ENCODE measurements at places on chromosomes 2 and 18.
A peak's percentile ranks its signal among the peaks of the same experiment; 100 is the strongest.

- DNase-seq, result no peak
Measured at GRCh38 chr2:67320861-67321587, 76.1 kb upstream of the ETAA1 start.

- no peak for DNase-seq
Measured at GRCh38 chr2:190158798-190159434, 96.4 kb upstream of the MSTN start.

GRCh38 chr2:189698020-189698887 is 23.8 kb downstream of the ANKAR start:
- peak; percentile 33 for DNase-seq

- no peak for DNase-seq
Measured at GRCh38 chr2:60320724-60321123, 232.7 kb downstream of the BCL11A start.

GRCh38 chr2:147181351-147182029 is 663.3 kb upstream of the ACVR2A start:
- no peak for DNase-seq

DNA sequence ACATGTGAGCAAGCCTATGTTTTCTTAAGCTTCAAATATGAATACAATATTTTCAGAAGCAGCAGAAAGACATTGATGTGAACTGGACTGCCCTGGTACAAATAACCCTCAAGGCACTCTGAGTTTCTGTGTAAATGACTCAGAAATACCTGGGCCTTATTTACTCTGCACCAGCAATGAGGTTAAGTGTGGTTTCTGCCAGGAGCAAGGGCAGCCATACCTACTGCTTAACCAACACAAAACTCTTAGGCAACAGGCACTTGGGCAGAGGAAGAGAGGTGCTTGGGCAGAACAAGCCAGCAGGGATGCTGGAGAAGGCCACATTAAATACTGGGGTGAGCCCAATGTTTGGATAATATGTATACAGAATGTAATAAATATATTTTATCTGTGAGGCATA is 29.4 kb upstream of the ARL5A start:
- DNase-seq, result no peak

DNA sequence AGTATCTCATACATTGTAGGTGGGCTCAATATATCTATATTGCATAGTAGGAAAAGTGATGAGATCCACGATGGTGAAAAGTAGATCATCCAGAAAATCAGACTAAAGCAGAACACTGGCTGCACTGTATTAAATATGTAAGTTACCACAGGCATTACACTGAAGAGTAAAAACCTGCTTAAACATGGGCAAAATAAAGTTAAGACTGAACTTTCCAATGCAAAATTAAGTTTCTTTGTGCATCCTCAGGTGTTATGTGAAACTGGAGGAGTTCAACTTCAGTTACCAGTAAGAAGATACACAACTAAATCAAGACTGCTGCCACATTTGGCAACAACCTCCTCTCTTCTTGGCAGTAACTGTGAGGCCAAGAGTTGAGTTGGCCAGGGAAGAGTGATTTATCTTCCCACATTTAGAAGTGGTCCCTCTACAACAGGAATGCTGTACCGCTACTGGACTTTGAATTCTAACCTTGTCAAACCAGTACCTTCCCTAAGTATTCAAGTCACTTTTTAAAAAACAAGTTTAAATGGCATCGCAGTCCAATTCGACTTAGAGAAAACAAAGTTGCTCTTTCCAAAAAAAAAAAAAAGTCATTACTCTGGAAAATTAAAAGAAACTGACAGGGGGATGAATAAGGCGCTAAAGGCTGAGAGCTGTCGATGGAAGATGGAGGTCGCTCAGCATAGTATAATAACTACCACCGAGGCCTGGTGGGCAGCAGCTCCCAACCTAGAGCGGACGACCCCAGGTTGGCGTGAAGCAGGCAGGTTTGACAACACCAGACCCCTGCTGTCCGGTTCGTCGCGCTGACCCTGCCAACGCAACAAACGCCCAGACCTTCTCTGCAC is 1.1 kb downstream of the MAP4K3 start:
- no peak for DNase-seq

DNA sequence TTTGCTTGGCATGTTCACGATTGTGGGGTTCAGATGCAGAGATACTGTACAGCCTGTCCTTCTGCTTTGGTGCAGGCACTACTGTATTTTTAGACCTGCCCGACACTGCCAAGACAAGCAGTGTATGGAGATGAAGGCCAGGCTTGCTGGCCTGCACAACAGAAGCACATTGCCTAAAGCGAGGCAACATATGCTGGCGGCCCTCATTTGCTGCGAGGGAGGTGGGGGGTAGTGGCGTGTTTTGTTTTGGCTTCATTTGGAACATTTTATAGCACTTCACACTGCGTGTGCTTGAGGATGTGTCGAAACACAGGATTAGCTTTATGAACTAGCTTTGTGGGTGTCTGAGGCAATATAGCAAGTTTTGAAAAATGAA is 27.0 kb downstream of the TMEM182 start:
- no peak for DNase-seq

- no peak for DNase-seq
Measured at GRCh38 chr18:69787825-69788547, 159.7 kb downstream of the CD226 start.

All from thoracic aorta (tissue), 2 donors.